ENCODE measurements at places on chromosomes 2 and 18.

DNA sequence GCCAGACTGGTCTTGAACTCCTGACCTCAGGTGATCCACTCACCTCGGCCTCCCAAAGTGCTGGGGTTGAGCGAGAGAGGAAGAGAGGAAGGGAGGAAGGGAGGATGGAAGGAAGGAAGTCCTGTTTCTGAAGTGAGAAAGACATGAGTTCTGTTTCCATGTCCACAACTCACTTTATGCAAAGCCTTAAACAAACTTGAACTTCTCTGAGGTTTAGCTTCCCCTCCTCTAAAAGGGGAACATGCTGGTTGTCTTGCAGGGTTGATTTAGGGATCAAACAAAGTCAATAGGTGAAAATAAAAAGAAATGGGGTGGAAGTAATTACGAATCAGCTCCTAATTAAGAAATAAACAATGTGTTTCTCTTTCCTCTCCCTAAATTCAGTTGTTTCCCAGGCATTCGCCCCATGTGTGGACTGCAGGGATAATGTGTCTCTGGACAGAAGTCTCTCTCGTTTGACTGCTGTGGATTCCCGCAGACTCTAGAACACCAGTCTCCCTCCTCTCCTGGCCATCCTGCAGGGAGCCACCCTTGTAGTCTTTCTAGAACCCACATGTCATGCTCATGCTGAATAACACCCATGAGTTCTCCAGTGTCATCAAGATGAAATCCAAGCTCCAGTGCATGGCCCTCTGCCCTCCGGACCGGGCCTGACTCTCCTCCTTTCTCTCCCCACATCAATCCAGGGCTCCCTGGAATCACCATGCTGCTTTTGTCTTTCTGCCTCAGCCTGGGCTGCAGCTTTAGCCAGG, 229.3 kb upstream of the TRIB2 start:
- DNase-seq, result no peak

GRCh38 chr2:142997231-142997630, 119.8 kb downstream of the KYNU start:
- no peak for DNase-seq

- DNase-seq, result no peak
Measured at GRCh38 chr18:61854578-61855448, 38.0 kb downstream of the RNF152 start.

GRCh38 chr2:42923580-42924417, 131.4 kb upstream of the HAAO start:
- DNase-seq, result no peak

- no peak for DNase-seq
Measured at GRCh38 chr2:71735676-71736075, 282.3 kb downstream of the DYSF start.

GRCh38 chr2:147311058-147311430, 533.8 kb upstream of the ACVR2A start:
- no peak for DNase-seq

DNA sequence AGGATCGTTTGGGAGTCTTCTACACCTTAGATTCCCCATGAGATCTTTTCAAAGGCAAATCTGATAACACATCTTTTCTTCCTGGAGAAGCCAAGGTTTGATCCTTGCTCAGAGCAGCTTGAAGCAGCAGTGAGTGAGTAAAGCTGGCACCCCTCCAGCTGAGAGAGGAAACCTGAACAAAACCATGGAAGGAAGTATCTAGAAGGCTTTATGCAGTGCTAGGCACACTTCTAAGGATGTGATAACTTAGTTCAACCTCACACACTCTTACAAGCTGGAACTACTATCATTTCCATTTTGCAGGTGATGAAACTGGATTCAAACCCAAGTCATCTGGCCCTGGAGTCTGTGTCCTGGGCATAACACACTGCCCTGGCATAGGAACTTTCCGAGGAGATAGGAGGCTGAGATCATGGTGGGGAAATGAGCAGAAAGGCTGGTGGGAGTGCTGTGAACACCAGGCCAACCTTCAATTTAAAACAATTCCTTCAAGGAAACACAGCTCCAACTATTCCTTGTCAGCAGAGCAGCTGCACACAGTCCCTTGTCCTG, 71.2 kb downstream of the CTAGE1 start:
- no peak for DNase-seq

DNA sequence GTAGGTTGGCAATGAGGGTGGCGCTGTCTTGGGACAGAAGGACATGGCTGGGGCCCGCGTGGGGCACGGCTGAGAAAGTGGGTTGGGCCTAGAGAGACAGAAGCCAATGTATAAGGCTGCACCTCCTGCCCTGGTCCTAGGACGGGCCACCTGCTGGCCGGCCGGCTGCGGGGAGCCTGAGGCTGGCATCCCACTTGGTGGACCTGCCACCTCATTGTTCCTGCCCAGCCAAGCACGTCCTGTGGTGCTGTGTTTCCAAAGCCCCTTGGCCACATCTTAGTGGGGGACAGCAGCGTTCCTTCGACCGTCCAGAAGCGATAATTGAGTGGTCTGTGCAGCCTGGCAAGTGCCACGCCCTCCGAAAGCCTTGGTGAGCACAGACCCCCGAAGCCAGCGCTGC, 223.9 kb downstream of the LDLRAD4 start:
- DNase-seq, result no peak

GRCh38 chr2:216477283-216478035, 21.2 kb upstream of the RPL37A start:
- DNase-seq, result no peak

DNA sequence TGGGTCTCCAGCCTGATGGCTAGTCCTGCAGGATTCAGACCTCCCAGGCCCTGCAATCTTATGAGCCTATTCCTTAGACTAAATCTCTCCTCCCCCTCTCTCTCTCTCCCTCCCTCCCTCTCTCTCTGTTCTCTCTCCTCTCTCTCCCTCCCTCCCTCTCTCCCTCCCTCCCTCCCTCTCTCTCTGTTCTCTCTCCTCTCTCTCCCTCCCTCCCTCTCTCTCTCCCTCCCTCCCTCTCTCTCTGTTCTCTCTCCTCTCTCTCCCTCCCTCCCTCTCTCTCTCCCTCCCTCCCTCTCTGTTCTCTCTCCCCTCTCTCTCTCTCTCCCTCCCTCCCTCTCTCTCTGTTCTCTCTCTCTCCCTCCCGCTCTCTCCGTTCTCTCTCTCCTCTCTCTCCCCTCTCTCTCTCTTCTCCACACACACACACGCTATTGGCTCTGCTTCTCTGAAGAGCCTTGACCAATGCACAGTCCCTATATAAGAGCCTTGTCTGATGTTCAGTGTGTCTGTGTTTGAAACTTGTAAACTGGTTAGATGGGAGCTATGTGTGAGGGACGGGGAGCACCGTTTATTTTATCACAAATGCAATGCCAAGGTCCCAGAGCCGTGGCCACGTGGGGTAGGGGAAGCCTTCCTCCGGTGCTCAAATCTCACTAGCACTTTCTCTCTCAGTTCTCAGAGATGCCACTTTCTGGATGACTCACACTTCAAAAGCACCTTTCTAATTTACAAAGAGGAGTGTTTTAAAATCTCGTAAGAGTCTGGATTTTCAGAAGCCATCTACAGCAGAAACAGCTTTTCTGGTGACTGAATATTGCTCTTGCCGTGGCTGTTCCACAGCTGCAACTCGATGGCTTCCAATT, 9.4 kb upstream of the PRLH start:
- DNase-seq, result peak; percentile 20

- no peak for DNase-seq
Measured at GRCh38 chr2:157497638-157498314, 53.9 kb upstream of the CYTIP start.

- no peak for DNase-seq
Measured at GRCh38 chr2:149858901-149859634, 271.5 kb upstream of the MMADHC start.

- no peak for DNase-seq
Measured at GRCh38 chr2:59413751-59414570, 1139.5 kb downstream of the BCL11A start.

DNA sequence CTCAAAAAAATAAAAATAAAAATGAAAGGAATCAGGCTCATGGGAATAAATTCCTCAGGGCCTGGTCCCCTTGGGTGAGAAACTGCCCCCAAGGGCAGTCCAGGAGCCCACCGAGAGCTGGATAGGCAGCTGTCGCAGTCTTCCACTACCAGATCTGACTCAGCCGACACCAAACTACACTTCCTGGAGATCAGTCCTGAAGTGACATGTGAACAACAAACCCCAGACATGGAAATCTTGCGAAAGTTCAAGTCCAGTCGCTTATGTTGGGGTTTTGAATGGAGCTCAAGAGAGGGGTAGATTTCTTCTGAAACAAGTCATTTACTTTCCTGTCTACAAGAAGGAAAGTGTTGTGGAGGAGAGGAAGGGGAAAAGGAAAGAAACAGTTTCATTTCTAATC, 12.9 kb downstream of the ADCY3 start:
- DNase-seq, result no peak

DNA sequence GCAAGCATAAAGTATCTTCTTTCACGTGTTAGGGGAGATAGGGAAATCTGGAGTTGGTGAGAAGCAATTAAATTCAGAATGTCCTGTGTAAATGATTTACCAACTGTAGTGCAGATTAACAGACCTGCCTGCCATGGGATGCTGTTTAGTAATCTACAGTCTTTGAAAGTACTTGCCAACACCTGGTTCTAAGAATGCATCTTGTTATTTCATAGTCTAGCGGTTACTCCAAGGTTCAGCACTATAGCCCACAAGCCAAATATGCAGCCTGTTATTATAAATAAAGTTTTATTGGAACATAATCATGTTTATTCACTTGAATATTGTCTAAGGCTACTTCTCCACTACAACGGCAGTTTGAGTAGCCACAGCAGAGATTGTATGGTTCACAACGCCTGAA, 100.8 kb downstream of the OSBPL6 start:
- no peak for DNase-seq

DNA sequence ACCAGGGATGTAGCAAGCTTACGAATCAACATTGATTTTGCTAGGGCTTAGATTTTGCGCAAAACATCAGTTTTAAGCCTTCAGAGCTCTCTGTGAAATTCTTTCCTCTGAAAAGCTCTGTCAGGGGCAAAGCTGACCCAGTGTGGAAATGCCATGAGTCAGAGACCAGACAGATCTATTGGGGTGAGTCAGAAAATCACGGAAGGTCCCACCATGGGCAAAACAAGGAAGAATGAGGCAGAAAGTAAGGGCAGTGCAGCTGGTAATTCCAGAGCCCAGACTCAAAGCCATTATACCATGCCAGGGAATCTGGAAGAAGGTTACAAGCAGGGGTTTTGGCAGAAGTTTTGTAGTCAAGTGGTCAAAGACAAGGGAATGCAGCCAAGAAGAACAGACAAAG, 256.6 kb upstream of the CTAGE1 start:
- no peak for DNase-seq

DNA sequence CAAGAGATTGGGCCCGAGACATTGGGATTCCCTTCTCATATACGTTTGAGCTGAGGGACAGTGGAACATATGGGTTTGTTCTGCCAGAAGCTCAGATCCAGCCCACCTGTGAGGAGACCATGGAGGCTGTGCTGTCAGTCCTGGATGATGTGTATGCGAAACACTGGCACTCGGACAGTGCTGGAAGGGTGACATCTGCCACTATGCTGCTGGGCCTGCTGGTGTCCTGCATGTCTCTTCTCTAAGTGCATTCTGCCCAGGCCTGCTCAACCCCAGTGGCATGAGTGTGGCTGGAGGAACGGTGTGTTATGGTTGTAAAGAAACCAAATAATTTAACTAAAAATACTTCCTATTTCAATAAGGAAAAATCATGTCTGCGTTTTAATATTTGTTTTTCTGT, 29.9 kb downstream of the CPO start:
- no peak for DNase-seq

- no peak for DNase-seq
Measured at GRCh38 chr2:192004188-192004963, 157.5 kb upstream of the CAVIN2 start.

- DNase-seq, result no peak
Measured at GRCh38 chr18:36274083-36274715, 23.3 kb upstream of the FHOD3 start.

DNA sequence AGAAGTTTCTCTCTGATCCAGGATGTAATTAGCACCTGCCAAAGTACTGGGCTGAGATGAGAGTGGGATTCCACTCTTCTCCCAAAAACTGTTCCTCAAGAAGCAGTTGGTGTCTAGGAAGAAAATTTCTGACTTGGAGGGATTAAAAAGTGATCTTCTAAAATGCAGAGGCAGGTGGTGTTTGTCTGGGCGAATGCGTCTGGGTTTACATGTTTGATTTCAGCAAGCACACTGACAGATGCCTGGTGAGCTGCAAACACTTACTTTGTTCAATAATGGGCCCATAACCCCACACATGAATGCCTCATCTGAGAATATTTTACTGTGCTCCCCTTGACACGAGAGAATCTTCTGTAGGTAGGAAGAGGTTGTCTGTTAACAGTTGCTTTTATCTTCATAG, 24.3 kb upstream of the KCNF1 start:
- no peak for DNase-seq

GRCh38 chr2:28477087-28477486, 18.8 kb upstream of the PLB1 start:
- DNase-seq, result no peak

DNA sequence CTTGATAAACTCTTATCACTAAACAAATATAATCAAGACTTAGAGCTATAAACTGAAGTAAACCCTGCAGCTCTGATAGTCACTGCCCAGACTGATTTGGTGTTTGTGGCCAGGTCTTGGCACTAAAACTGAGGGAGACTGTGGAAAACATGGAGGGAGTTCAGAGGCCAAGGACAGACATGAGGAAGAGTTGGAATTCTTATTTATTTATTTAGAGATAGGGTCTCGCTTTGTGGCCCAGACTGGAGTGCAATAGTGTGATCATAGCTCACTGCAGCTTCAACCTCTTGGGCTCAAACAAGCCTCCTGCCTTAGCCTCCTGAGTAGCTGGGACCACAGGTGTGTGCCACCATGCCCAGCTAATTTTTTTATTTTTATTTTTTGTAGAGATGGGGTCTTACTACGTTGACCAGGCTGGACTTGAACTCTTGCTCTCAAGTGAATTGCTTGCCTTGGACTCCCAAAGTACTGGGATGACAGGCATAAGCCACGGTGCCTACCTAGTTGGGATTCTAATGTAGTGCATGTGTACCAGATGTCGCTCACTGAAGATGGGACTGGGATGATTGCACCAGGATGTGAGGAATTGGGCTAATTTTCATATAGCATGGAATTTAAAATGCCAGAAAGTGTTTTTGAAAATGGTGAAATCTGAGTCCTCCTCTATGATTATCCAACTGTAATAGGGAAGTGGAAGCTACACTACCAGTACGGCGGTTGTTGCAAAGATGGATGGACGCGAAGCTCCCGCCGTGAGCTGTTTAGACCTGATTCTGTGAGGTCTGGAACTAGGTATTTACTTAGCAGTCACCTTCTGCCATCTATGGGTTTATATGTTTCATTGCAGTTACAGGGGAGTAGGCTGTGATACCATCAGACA, 52.7 kb upstream of the CTLA4 start:
- no peak for DNase-seq

GRCh38 chr2:126786765-126787164, 111.9 kb upstream of the TEX51 start:
- no peak for DNase-seq

GRCh38 chr2:23700627-23701026, 226.3 kb downstream of the ATAD2B start:
- no peak for DNase-seq

DNA sequence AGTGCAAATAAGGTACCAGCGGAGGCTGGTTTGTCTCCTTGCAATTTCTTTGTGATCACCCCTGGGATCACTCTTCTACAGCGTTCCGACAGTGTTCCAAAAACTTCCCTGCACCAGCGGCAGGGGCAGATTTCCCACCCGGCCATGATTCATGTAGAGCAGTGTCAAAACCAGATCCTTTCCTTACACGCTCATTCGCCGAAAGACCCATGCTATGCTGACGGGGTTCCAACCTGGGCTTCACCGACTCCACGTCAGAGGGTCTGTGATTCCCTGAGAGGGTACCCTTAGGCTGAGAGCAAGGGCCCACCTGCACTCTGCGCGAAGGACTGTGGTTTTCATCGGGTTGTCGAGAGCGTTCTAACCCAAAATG, 423 bp upstream of the TTC27 start:
- DNase-seq, result no peak

GRCh38 chr2:101349893-101350662, 37.2 kb downstream of the CREG2 start:
- DNase-seq, result no peak

Data from stimulated activated CD4-positive, alpha-beta T cell treated with anti-CD3 and anti-CD28 coated beads, TNF-alpha, amount 100 ng/mL, for 48 hours (primary cell).